ENCODE measurements at places on chromosomes 7 and 10.

DNA sequence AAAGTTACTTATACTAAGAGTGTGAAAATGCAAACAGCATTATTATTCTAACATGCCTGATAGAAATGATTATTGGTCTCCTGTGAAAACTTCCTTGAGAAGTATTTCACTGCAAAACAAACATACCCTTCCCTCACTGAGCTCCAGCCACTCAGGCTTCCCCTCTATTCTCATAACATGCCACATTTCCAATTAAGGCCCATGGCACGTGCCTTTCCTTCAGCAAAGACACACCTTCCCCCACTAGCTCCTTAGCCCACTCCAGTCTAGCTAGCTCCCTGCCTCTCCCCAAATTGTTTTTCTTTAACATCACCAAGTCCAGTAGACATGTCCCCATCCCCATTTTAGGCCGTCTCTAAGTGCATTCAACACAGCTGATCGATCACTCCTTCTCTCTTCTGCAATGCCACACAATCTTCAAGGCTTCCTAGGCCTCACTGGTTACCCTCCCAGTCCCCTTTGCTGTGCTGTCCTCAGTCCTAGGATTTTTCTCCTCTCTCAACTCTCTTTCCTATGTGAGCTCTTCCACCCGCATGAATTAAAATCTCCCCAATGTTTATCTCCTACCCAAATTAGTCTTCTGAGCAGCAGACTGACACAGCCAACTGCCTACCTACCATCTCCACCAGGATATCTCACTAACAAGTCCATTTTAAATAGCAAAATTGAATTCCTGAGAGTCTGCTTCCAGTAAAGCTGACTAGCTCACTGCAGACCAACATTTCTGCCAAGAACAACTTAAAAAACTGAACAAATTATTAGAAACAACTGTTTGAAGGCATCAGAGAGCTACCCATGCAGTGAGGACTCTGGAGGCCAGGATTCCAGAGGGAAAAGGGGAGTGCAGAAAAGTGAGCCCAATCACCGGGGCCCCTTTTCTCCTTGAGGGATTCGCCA is 11.9 kb downstream of the CYTH3 start:
- DNase-seq: no peak

- no peak for DNase-seq
Measured at GRCh38 chr7:130349911-130350782, 5.5 kb downstream of the CPA5 start.

GRCh38 chr7:47367369-47367768 is 214.5 kb downstream of the TNS3 start:
- no peak for DNase-seq

GRCh38 chr10:14421941-14422340 is 91.2 kb upstream of the FRMD4A start:
- DNase-seq: no peak

DNA sequence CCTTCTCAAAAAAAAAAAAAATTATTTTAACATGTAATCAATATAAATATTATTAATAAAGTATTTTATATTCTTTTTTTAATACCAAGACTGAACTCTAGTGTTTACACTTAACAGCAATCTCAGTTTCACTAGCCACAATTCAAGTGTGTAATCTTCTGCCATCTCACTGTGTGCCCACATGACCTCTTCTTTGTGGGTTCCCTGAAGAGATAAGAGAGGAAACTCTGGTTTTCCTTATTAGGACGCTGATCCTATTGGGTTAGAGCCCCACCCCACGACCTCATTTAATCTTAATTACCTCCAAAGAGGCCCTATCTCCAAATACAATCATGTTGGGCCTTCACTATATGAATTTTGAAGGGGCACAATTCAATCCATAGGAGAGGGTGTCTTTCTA is 177.6 kb downstream of the STK31 start:
- no peak for DNase-seq

- DNase-seq: no peak
Measured at GRCh38 chr7:134630893-134631292, 15.8 kb upstream of the BPGM start.

DNA sequence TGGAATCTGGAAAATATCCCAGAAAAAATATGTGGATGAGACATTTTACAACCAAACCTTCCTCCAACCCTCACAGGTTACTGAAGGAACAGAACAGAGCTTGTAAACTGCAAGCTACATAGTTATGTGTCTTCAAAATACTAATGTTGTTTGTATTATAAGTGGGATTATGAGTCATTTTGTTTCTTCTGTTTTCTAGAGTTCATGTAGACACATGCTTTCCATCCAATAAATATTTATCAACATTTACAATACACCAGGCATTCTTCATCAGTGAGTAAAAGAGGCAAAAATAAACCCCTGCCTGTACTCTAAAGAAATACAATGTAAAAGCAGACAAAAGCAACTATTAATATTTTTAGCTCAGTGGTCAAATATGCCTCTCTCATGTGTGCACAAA is 38.0 kb upstream of the TES start:
- no peak for DNase-seq

- no peak for DNase-seq
Measured at GRCh38 chr7:159108491-159108890, 36.2 kb downstream of the VIPR2 start.

GRCh38 chr7:80087051-80087770 is 47.4 kb upstream of the GNAI1 start:
- no peak for DNase-seq

DNA sequence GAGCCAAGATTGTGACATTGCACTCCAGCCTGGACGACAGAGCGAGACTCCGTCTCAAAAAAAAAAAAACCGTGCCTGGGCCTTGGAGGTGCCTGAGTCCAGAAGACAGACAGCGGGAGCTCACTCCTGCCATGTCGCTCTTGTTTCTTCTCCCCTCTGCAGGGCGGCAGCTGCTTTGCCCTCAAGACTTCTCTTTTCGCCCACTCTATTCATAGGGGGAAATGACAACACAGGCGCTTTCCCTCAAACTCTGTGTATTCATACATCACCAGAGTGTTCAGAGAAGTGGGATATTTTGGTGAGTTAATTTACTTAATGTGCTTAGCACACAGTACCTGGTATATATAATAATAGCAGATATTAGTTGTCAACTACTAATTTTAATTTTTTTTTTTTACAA is 44.5 kb downstream of the FOXK1 start:
- no peak for DNase-seq

GRCh38 chr10:82934429-82934828 is 1059.4 kb downstream of the NRG3 start:
- no peak for DNase-seq

DNA sequence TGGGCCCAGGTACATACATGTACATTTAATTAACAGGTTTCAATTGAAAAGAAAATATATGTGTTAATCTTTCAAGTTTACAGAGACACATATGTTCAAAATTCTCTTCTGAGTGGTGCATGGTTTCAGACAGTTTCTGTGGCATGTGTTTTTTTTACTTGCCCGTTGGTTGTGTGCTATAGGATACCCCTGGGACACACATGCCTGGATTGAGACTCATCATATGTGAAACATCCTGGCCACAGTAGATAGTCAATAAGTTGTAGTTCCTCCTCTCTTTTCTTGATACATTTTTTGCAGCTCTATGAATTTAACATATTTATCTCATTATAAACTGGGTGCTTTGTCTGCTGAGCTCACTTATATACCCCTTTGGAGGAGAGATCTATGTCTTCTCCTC is 207.8 kb upstream of the CTBP2 start:
- no peak for DNase-seq

DNA sequence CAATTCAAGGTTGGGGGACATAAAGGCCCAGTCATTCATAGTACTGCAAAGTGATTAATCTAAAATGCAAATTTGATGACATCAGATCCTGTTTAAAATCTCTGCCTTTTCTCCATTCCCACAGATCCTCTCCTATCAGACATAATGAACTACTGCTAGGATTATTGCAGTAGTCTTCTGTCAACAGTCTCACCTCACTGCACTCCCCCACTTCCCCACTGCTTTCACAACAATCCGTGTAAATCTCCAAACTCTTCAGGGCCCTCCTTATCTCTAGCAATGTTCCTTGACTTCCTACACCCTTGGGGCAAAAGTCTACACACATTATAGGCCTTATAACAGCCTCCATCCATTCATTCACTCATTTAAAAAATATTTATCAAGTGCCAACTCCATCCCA is 112.4 kb downstream of the KBTBD2 start:
- DNase-seq: no peak

DNA sequence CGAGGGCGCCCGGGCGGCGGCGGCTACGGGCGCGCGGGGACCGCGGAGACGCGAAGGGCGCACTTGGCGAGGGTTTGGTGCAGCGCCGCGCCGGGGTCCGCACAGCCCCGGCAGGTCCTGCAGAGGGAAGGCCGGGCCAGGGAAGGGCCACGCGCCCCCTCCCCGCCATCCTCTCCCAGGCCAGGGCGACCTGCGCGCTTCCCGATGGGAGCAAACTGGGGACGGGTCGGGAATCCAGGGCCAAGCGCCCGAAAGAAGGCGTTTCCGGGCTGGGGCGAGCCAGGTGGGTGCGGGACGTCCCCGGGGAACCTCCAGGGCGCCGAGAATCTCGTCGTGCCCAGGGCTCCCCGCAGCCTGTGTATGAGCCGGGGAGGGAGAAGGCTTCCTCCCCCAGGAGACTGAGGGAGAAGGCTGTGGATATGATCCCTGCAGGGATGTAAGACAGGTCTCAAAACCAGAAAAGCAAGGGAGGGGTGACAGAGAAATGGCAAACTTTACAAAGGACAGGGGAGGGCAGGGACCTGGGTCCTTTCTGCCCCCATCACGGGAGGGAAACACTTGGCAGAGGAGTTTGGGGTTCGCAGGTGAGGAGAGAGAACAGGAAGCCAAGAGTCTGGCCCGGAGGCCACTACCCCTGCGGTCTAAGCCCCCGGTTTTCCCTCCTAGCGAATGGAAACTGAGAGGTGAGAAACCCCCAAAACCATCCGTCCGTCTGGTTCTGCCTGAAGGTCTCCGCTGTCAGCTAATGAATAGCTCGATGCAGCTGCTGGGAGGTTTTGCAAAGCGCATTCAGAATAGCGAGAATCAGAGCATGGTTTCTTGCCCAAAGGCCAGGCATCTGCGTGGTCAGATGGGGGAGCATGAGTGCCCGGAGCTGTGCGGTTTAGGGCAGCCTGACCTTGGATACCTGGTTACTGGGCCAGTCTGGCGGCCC is 674 bp downstream of the AMZ1 start:
- DNase-seq: no peak

GRCh38 chr7:25261545-25262140 is 33.4 kb upstream of the NPVF start:
- DNase-seq: no peak

All from HTR-8/SVneo (cell line).